ENCODE measurements at places on chromosomes 7 and 10.
A peak's percentile ranks its signal among the peaks of the same experiment; 100 is the strongest.

- no peak for DNase-seq
Measured at GRCh38 chr10:31745612-31746376, 182.8 kb downstream of the ARHGAP12 start.

- no peak for DNase-seq
Measured at GRCh38 chr7:134873253-134873652, 93.8 kb downstream of the CALD1 start.

DNA sequence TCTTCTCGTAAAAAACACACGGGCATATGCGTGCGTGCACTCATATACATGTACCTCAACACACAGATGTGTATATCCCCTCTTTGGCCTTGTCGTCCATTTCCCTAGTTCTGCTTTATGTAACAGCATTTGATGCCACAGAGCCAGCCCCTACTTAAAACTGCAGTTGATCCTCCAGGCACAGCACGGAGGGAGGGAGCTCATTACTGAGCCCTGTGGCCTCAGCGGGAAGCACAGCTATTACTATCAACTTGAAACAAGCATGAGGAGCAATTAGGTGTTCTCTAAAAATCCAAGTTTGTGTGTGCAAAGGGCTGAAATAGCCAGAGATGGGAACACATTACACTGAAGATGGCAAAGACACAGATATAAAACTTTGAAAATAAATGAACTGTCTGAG lies 580.9 kb downstream of the GLRX3 start:
- no peak for DNase-seq

DNA sequence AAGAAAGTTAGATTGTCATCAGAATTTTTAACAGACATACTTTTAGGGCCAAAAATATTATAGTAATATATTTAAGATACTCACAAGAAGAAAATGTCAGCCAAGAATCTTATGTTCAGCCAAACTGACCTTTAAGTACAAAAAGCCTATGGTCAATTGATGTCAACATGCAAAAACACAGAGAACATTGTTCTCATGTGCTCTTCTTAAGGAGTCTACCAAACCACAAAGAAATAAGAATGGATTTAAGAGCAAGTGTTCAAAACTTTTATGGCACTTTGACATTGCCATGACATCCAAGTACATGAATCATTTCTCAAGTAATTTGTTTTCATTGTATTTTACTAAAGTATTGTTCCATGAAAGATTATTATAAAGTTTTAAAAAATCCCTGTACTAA lies 180.4 kb downstream of the TMEM26 start:
- no peak for DNase-seq

DNA sequence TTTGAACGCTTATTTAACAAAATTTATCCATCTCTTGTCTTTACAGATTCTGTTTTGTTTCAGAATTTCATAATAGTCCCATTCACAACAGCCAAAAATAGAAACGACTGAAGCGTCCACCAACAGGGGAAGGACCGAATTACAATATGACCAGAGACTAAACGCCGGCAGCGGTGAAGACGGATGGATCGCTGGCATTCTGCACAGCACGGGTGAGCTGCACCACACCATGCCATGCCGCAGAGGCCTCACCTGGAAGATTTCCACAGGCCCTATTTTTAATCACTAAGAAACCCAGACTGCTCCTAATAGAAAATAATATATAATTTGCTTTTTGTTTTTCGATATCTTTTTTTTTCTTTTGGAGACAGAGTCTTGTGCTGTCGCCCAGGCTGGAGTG lies 91.0 kb downstream of the ELFN1 start:
- no peak for DNase-seq

- DNase-seq: peak; percentile 92
Measured at GRCh38 chr7:128167042-128167701, 73.9 kb upstream of the LEP start.

DNA sequence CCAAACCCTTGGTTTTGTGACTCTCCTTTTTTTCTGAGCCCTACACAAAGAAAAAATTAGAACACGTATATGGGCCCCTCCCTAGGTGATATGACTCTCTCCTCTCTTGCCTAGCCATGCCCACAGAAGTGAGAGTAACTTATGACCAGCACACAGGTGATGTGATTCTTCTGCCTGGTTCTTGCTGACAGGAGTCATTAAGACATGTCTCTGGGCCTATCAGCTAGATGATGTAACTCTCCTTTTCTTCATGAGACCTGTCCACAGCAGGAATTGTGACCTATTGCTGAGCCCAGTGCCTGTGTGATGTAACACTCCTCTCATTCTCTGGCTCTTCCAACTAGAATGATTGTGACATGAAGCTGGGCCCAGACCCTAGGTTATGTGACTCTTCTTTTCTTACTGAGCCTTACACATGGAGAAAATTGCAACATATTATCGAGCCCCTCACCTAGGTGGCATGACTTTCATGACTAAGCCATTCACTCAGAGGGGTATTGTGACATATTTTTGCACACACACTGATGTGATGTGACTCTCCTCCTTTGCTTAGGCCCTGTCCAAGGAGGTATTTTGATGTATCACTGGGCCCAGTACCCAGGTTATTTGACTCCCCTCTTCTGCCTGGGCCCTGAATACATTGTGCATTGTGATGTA lies 31.4 kb upstream of the ZNF107 start:
- no peak for DNase-seq

DNA sequence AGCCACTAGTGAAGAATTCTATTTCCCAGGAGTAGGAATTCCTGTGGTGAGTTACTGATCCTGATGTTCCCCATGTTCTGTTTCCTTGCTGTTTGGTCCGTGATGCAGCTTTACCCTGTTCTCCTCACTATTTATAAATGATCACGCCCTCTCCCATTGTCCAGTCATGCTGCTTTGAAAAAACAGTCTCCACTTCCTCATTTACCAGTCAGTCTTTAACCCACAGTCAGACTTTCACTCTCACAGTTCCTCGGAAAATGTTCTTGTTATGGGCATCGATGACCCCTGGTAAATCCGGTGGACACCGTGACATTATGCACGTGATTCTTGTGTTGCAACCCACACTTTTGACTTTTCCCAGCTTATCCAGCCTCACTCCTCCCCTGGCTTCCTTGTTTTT lies 14.4 kb downstream of the SCIN start:
- no peak for DNase-seq

GRCh38 chr10:113320987-113321386 lies 231.9 kb upstream of the HABP2 start:
- DNase-seq: no peak

GRCh38 chr10:132927824-132928223 lies 14.5 kb downstream of the CFAP46 start:
- no peak for DNase-seq

DNA sequence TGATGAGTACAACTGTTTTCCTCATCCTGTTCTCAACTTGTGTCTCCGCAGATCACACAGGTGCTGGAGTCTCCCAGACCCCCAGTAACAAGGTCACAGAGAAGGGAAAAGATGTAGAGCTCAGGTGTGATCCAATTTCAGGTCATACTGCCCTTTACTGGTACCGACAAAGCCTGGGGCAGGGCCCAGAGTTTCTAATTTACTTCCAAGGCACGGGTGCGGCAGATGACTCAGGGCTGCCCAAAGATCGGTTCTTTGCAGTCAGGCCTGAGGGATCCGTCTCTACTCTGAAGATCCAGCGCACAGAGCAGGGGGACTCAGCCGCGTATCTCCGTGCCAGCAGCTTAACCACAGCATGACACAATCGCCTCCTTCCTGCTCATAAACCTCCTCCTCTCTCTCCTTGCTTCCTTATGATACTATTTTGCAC lies 126.7 kb upstream of the PRSS58 start:
- no peak for DNase-seq

GRCh38 chr7:98283887-98284222 lies 2.4 kb downstream of the BRI3 start:
- no peak for DNase-seq

GRCh38 chr7:81833401-81833800 lies 63.6 kb upstream of the HGF start:
- DNase-seq: no peak

DNA sequence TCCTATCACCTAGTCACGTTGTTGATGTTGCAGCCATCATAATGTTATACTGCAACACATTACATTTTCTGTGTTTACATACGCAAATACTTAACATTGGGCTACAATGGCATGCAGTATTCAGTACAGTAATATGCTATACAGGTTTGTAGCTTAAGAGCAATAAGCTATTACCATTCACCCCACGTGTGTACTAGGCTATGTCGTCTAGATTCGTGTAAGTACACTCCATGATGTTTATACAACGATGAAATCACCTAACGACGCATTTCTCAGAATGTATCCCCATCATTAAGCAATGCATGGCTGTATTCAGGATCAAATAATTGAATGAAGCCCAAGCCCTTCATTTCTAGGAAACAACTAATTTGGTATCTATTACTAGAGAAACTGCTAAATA lies 43.4 kb upstream of the C1GALT1 start:
- no peak for DNase-seq

GRCh38 chr10:129711291-129711690 lies 244.2 kb downstream of the MGMT start:
- DNase-seq: no peak

DNA sequence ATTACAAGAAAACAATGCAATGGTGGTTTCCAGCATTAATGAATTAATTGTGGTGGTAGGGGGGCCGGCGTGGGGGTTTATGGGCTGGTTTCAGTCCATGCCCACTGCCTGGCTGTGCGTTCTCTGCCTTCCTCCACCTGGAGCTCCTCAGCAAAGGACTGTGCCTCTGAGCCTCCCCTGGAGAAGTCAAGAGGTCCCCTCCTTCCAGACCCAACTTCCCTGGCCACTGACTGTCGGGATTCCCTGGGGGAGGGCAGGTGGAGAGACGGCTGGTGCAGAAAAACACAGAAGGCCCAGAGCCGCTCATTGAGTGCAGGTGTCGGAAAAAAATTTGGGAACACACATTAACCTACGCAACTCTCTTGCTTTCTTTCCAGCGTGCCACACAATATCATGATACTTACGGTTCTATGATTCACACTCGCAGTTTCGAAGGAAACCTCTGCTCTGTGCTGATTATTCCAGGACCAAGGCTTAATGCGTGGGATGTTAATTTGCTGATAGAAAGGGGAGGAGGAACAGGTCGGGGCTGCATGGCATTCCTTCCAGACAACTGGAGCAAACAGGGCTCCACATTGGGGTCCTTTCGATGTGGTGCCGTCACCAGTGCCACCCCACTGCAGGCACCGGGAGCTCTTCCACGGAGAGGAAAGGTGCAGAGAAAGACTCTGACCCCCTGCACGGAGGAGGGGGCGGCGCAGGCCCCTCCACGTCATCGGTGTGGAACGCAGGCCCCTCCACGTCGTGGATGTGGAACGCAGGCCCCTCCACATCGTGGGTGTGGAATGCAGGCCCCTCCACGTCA lies 506.7 kb downstream of the DNAJB6 start:
- DNase-seq: no peak

DNA sequence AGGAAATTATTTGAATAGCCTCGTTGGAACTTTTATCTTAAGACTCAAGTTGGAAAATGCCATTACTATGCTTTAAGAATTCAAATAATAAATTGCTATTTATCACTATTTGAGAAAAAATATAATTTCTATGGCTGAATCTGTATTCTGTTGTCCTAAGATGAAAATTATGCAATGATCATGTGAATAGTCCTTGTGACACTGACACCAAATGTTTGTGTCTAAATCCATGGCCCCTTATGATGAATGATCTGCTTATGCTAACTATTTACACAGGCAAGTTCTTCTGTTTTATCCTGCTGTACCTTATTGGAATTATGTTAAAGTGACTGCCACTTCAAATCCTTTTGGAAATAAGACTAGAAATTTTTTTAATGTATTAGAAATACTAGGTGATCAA lies 208.7 kb downstream of the DOCK4 start:
- DNase-seq: no peak

- no peak for DNase-seq
Measured at GRCh38 chr7:135736586-135737305, 8.8 kb upstream of the SLC13A4 start.

DNA sequence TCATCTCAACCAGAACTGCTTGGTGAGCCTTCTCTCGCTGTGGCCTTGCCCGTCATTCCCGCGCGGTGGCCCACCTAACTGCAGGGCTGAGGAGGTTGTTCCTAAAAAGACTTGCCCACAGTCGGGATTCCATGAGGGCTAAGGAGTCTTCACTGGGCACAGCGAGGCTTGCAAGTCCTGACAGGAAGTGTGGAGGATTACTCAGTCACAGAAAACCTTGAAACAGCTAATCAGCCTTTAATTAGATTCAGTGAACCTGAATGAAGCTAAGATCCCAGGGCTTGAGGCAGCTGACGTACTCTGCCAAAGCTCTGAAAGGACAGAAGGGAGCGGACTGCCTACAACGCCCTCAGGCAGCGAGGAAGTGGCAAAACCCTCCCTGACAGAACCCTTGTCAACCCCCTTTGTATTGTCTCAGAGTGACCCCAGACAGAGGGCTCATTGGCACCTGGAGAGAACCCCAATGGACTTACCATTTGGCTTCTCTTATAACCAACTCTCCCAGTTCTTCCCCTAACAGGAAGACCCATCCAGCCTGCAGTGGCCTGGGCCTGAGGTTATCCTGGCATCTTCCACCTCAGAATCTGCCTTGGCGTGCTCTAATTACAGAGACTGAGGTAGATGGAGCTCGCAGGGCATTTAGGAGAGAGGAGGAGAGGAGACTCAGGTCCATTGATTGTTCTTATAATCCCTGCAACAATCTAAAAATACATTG lies 2.5 kb upstream of the LAMB4 start:
- no peak for DNase-seq

All from NCI-H1417 (cell line).